ENCODE measurements at places on chromosomes 7 and 10.

- no peak for DNase-seq
Observed at GRCh38 chr10:35166607-35167006, 40.0 kb downstream of the CREM start.

GRCh38 chr10:30591249-30591670, 38.3 kb downstream of the LYZL2 start:
- peak; percentile 56 for DNase-seq

GRCh38 chr7:55242613-55243012, 122.5 kb upstream of the LANCL2 start:
- DNase-seq: no peak

GRCh38 chr7:38368191-38368605, 94.8 kb upstream of the TARP start:
- DNase-seq: peak; percentile 68

- DNase-seq: no peak
Observed at GRCh38 chr7:20508109-20508508, 107.4 kb upstream of the ABCB5 start.

DNA sequence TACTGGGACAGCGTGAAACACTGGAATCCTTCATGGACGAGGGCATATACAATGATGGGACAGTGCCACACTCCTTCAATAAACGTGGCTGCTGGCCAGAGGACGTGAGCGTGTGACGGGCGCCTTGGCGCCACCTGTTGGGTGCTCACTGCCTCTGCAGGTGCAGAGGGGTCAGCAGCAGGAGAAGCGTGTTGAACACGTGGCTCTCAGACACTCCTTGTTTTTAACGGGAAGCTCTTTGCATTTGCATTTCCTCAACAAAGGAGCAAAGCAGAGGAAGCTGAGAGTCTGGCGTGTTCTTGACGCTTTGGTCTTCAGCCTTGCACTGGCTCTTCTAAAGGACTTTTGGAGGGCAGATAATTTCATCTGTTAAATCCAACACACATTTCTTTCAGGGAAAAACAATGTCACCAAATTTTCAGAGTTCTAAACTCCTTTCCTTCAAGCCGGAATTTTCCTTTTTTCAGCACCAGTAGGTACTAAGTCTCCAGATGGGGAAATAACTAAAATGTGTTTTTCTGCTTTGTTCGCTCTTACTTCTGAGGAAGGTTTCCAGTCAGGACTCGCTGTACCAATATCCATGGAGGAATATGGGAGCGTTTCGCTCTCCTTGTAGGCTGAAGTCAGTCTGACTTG, 2.9 kb upstream of the GET4 start:
- DNase-seq: peak; percentile 35

DNA sequence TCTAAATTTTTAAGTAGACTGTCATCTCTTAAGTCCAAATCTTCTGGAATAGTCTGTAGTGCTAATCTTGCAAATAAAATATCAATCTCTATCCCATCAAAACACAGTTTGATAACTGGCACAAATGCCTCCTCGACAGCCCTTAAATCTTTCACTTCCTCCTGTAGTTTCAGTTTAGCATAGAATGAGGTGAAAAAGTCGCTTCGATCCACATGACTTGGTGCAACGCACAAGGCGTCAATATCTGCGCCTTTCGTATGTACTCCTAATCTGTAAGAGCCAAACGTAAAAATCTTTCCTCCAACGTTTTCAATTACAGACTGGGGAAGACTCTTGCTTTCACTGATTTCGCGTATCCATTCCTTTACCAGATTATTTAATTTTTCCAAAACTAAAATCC, 603 bp downstream of the PAPOLB start:
- DNase-seq: no peak

DNA sequence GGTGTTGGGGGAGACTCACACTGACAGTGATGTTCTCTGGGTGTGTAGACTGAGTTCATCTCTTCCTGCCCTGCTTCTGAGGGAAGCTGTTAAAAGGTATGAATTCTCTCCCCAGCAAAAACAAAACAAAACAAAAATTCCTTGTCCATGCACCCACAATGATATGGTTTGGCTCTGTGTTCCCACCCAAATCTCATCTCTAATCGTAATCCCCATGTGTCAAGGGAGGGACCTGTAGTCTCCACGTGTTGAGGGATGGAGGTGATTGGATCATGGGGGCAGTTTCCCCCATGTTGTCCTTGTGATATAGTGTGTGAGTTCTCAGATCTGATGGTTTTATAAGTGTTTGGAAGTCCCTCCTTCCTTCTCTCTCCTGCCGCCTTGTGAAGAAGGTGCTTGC, 245.5 kb downstream of the GALNT17 start:
- DNase-seq: no peak
